Activated T-helper 1 cell treated with anti-CD3 and anti-CD28 coated beads, Interleukin-12 subunit alpha, Interleukin-12 subunit beta, Interleukin-2, Interleukin-4 antibody, amounts not matched to agents 30 ng/mL and 10 ng/mL and 1 ng/mL, durations not matched to agents 14 hours and 24 hours and 36 hours (primary cell): ENCODE measurements at places on chromosomes 4 and X. TPM values are rescaled to one million over a fixed set of nuclear protein-coding genes. Genes with fewer than 3 reads are reported as not detected.

- no peak for DNase-seq
Observed at GRCh38 chr4:189507060-189507459, 433.6 kb upstream of the FRG1 start.

GRCh38 chr4:114211556-114211955 is 232.1 kb upstream of the ARSJ start:
- DNase-seq, result no peak

DNA sequence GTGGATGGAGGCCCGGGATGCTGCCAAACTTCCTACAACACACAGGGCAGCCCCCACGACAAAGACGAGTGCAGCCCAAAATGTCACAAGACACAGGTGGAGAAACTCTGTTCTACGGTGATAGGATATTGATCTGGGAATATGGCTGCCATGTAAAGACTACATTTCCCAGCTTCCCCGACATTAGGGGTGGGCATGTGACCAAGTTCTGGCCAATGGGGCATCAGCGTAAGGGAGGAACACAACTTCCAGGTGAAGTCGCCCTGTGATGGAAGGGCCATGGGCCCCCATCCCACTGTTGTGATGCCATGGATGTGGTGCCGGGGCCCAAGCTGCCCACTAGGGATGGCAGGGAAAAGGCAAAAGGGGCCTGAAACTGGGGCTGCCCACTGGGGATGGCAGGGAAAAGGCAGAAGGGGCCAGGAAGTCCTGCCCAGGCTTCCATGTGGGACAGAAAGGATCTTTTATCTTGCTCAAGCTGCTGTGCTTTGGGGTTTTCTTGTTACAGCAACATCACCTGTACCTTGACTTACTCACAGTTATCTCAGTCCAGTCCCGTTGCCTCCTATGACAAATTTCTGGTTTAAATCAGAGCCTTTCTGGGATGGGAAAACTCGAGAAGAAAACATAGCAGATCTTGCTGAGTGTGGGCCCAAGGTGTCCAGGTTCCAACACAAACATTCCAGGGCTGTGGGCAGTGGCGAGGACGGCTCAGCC is 9.7 kb upstream of the ADRA2C start:
- no peak for DNase-seq

DNA sequence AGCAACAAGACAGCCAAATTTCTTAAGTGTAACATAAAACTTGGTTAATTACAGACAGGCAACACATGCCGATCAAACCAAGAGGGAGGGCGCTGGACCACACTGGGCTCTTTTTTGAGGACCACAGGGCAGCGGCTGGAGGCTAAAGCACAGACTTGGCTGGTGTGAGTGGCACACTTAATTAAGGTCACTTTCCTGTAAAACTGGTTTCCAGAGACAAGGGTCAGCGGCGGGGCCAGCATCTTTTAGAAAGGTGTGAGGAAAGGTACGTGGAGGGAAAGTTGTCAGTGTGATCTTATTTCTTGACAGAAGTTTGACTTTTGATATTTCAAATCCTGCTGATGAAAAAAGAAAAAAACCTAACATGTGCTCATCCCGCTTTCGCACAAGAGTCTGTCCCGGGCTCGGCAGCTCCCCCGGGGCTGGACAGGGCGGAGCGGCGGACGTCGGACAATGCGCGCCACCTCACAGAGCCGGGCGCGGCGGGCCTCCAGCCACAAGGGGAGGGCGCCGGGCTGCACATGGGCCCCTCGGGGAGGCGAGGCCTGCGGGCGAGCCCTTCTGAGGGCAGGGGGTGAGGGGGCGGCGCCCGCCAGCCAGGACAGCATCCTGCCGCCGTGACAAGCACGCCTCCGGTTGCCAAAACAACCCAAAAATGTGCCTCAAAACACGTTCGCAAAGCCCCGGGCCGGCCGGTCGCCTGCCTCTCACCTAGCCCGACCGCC is 660 bp upstream of the HSPA4L start:
- DNase-seq, result no peak

Gene NUP62CL
- 0.54 and 1.1 TPM in 2 replicates for total RNA-seq

Gene BRS3
- not detected in 2 replicates for total RNA-seq

Gene F8A3
- 27.1 and 27.4 TPM in 2 replicates for total RNA-seq

Gene CPZ
- not detected in 2 replicates for total RNA-seq
